ENCODE measurements at places on chromosomes 6 and 20.

- DNase-seq: no peak
Observed at GRCh38 chr6:111776236-111777221, 96.7 kb downstream of the FYN start.

GRCh38 chr6:119303164-119303887 lies 46.2 kb downstream of the MAN1A1 start:
- no peak for DNase-seq

- no peak for DNase-seq
Observed at GRCh38 chr20:47730744-47731143, 54.5 kb downstream of the SULF2 start.

GRCh38 chr6:147508042-147508865 lies at the start of gene SAMD5:
SAMD5 (plus strand) TSS chr6:147508690; CDS start chr6:147508929, 239 bp downstream.
- DNase-seq: peak; percentile 63

- no peak for DNase-seq
Observed at GRCh38 chr20:63854766-63855362, 6.4 kb upstream of the ABHD16B start.

DNA sequence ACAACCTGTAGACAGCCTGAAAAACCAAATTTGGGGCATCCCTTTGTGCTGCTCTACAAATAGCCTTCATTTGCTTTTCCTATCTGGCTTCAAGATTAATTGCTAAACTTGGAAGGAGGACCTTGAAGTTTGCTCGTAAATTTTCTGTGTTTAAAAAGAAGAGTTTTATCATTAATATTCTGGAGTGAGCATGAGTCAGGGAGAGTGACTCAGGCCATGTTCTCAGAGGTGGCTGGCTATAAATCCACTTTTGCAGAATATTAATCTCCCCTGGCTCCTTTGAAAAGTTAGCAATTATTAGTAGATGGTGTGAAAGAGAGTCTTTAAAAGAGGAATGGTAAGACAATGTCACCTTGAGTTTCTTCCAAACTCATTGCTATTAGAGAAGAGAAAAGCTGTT lies 91.0 kb downstream of the ANKEF1 start:
- no peak for DNase-seq

DNA sequence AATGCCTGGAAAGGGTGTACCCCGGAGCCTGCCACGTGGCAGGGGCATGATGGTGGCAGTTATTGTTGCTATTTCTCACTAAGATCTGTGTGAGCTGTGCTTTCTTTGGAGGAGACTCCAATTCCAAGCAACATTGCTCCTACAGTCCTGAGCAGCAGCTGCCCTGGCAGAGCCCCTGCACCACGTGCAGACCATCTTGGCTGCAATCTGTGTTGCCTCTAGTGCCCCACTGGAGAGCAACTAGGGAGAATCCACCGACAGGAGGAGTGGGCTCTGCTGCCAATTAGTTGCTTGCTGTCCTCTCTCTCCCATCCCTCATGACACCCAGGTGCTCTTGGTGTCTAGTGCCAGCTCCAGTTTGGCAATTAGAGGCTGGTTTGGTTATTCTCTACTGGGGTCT lies 116.0 kb downstream of the PXDC1 start:
- DNase-seq: no peak

DNA sequence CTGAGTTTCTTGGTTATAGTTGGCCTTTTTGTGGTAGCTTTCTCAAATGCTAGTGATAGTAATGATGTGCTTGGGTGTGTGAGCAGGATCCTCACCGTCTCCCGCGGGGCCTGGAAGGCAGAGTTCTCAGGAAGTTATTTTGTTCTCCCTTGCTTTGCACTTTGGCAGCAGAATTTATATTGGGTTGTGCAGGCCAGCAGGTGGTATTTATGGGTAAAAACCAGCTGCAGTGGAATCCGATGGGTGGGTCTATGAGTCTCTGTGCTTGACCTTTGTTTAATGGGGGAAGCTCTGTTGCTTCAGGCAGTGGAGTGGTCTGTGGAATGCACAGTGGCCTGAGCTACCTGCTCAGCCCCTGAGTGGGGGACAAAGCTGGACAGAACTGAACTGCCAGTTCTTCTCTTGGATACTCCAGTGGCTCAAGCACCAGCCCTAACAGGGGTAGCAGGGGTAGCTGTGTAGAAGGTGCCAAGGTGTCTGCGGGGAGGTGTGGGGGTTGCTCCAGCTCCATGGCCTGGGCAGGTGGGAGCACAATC lies 27.3 kb downstream of the IGF2R start:
- DNase-seq: no peak

GRCh38 chr6:112482373-112482772 lies 135.2 kb downstream of the RFPL4B start:
- no peak for DNase-seq

GRCh38 chr20:50415021-50415515 lies 95.1 kb upstream of the PTPN1 start:
- no peak for DNase-seq

- DNase-seq: no peak
Observed at GRCh38 chr6:118546880-118547218, 1.2 kb upstream of the PLN start.

DNA sequence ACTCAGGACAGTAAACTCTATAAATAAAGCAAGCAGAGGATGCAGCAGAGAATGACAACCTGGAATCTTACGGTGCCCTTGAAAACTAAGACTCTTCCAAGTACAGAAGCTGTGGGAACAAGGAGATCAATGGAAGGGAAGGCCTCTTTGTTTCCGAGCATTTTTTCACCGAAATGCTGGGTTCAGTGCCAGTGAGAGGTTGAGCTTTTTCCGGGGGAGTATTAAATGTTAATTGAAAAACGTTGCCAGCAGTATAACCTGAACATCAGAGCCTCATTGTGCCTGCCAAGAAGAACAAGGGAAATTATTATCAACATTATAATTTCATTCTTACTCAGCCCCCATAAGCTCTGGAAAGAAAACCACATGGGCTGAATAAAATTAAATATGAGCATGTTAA lies 17.5 kb downstream of the OPRM1 start:
- no peak for DNase-seq

GRCh38 chr6:44051515-44051914 lies 75.7 kb downstream of the MRPL14 start:
- DNase-seq: no peak

GRCh38 chr20:48686238-48687116 lies 141.3 kb downstream of the PREX1 start:
- no peak for DNase-seq

- DNase-seq: no peak
Observed at GRCh38 chr6:54291738-54292137, 16.5 kb upstream of the TINAG start.

DNA sequence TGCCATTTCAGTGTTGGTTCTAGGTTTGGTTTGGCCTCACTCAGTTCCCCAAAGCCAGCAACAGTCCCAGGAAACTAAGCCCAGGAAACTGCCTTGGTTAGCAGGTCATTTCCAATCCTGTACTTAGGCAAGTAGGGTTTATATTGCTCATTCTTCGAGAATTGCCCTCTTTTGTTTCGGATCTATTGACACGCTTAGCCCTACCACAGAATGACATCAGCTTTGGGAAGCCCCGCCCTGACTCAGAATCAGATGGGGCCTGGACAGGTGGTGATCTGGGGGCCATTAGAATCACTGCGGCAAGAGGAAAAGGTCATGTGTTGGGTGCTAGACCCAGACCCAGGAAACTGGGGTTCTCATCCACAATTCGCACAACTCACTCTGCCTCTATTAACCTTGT lies 578.2 kb downstream of the QKI start:
- DNase-seq: no peak

DNA sequence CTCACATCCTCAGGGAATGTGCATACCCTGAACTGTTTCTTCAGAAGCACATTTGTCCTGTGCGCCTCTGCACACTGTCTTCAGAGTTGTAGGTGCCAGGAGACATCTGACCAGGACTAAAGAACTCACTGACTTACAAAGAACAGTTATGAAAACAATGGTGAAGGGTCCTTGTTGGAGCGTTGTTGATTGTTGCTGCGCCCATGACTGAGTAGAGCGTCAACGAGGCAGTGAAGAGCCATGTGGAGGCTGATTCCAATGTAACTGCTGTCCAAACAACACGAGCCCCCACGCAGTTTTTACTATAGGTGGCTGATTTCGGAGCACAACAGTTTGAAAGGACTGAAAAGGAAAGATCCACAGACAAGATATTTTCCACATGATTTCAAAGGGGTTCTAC lies 380.3 kb downstream of the CDH26 start:
- no peak for DNase-seq

DNA sequence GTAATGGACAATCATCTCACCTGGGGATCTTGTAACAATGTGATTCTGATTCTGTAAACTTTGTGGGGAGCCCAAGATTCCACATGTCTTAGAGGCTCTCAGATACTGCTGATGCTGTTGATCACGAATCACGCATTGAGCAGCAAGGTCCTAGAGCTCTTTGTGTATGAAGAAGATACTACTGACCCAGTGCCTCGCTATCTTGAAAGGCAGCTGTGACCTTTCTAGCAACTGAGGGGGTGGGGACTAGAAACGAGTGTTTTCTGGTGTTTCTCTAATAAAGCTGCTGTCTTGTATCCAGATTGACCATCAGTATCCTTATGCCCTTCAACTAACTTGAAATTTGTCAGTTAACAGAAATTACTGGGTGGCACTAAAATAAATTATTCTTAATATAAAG lies 142.9 kb downstream of the MTHFD1L start:
- no peak for DNase-seq

GRCh38 chr6:37209461-37210205 lies 39.7 kb downstream of the PIM1 start:
- no peak for DNase-seq

DNA sequence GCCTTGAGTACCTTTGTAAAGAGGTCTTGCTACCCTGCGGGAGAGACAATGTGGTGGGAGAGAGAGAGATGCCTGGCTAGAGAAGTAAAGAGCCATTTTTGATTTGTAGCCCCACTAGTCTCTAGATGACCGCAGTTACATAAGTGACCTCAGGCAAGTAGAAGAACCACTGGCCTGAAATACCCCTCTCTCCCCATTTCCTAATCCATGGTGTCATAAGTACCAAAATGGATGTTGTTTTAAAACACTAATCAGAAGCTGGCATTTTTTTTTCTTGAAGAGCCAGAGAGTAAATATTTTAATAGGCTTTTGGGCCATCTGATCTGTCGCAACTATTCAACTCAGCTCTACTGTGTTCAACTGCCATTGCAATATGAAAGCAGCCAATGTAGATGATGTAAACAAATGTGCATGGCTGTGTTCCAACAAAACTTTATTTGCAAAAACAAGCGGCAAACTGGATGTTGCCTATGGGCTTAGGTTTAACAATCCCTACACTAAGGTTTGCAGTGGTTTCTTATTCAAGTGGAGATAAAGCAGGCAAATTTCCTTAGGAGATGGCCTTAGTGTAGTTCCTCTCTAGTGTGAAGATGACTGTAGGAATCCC lies 36.5 kb downstream of the RARS2 start:
- no peak for DNase-seq

DNA sequence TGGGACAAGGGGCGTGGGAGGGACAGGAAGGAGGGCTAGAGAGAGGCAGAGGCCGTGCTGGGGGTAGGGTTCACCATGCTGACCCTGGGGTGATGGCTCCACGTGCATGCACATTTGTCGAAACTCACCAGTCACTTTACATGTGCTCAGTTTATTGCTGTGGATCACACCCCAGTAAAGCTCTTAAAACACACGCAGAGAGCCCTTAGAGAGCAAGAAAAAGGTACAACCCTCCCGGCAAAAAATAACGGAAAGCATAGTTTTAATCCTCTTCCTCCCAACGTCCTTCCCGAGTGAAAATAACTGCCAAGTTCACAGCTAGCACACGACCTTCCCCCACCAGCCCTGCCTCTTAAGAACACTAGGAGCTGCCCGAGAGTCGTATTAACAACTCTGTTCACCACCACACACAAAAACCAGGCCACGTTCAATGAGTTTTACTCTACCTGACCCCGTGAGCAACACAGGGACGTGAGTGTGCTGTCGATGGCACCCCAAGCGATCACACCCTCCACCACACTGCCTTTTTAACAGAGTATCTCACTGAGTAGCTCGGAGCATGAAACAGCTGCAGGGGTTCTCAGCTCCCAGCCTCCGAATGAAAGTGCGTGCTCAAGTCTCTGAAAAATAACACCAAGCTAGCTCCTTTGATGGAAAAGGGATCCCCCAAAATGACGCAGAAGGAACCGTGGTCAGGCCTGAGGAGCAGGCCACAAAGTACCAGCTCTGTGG lies 39.7 kb downstream of the TAF4 start:
- DNase-seq: no peak

Measured in SW 1271 (cell line).